Common myeloid progenitor, CD34-positive (primary cell): ENCODE measurements at places on chromosomes 5 and 9.
A peak's percentile ranks its signal among the peaks of the same experiment; 100 is the strongest.

DNA sequence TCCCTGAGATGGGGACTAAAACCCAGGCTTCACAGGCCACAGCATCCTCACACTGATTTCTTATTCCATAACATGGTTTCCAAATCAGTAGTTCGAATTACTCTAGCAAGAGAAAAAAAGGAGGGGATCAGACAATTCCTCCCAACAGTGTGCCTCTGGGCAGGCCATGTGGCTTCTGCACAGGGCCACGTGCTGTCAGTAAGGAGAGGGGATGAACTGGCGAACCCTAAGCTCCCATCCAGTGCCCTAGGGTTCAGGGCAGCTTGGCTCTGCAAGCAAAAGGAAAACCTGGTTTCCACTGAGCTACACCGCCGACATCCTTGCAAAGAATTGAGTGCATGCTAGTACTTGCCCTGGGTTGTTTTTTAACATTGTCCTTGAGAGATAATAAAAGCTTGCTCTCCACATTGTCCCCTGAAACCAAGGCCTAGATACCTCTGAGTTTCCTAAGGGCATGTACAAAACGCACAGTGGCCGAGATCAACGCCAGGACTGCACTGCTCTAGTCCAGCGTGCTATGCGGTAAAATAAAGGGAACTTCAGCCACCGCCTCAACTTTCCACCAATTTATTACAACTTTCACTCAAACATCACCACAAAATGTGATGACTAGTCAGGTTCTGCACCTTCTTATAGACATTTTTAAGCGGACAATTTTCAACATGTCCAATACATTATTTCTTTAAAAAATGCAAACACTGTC, 4.5 kb downstream of the CAMSAP1 start:
- H3K27me3 ChIP-seq = no peaks in the 10 kb centered on the region
- no peak for DNase-seq
- no peaks in the 10 kb centered on the region for H3K36me3 ChIP-seq
- peaks cover 18% of the 10 kb centered on the region for H3K4me1 ChIP-seq
- H3K27ac ChIP-seq = no peak overlapping the region
- no peak overlapping the region for H3K4me3 ChIP-seq

GRCh38 chr9:133116346-133117231, 4.5 kb downstream of the RALGDS start:
- H3K4me3 ChIP-seq = no peak overlapping the region
- DNase-seq = no peak
- peaks cover 95% of the 10 kb centered on the region for H3K4me1 ChIP-seq
- H3K36me3 ChIP-seq = no peaks in the 10 kb centered on the region

GRCh38 chr5:107464416-107464815, 206.3 kb downstream of the EFNA5 start:
- no peaks in the 10 kb centered on the region for H3K36me3 ChIP-seq
- H3K4me1 ChIP-seq = peaks cover 4% of the 10 kb centered on the region
- H3K27ac ChIP-seq = no peak overlapping the region
- DNase-seq = no peak

GRCh38 chr5:160185626-160186360, 43.5 kb upstream of the FABP6 start:
- DNase-seq = no peak
- H3K36me3 ChIP-seq = no peaks in the 10 kb centered on the region
- no peak overlapping the region for H3K27ac ChIP-seq

- no peak overlapping the region for H3K4me3 ChIP-seq
- H3K36me3 ChIP-seq = no peaks in the 10 kb centered on the region
- peak; percentile 57 for DNase-seq
- no peak overlapping the region for H3K27ac ChIP-seq
Observed at GRCh38 chr9:71285191-71285656, 163.8 kb upstream of the TRPM3 start.

DNA sequence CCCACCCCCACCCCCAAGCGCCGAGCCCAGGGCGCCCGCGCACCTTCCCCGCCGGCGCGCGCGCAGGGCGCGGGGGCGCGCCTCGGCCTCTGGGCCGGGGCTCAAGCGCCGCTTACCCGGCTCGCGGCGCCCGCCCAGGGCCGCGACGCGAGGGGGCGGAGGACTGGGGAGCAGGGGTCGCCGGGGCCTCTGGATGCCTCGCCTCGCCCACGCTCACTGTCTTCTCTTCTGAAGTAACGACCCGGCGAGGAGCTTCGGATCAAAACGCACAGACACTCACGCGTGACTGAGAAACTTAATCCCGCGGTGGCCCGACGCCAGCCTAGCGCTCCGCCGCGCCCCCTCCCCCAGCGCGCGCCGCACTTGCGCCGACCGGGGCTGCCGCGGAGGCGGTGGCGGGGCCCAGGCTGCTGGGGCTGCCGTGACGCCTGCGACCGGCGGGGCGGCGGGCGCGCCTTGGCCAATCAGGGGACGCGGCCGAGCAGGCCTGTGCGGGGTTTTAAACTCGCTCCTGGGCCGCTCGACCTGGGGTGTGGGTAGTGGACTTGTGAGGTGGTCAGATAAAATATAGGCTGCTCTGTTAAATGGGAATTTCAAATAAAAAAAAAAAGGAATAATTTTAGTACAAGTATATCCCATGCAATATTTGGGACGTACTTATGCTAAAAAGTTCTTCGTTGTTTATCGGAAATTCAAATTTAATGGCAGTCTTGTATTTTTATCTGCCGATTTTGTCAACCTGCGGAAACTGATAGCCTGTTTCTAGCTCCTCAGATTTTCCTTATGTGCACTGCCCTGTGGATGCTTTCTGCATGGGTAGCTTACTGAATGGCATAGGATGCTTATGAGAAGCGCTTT, at the start of gene MPDZ:
Gene MPDZ (minus strand): TSS at position 409 of the 858 bp plus-strand sequence. CDS start 29,377 bp downstream, outside the sequence.
- no peaks in the 10 kb centered on the region for H3K27me3 ChIP-seq
- peak within 1 kb of the TSS; percentile 34 for H3K27ac ChIP-seq
- H3K36me3 ChIP-seq = no peaks in the 10 kb centered on the region
- H3K4me1 ChIP-seq = peaks cover 8% of the 10 kb centered on the region
- H3K4me3 ChIP-seq = peak within 1 kb of the TSS; percentile 63

- no peaks in the 10 kb centered on the region for H3K27me3 ChIP-seq
- no peak for DNase-seq
- H3K4me1 ChIP-seq = peaks cover 16% of the 10 kb centered on the region
- peak overlapping the region; percentile 83 for H3K4me3 ChIP-seq
Observed at GRCh38 chr9:26945591-26945990, 1.5 kb downstream of the PLAA start.

DNA sequence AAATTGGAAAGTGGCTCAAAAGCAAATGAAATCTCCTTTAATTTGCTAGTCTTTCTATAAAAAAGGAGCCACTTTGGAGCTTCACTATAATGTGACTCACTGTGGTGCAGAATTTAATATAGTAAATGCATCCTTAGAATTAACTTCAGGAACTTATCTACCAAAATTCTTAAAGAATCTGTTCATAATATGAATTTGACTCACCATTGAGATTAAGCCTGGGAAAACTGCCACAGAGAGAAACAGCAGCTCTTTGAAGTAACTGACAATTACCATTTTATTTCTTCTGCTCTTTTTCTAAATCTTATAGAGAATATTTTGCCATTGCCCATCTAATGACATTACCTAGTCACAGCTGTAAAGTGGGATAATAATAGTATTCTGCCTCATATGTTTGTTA, 211.9 kb upstream of the CDH6 start:
- H3K36me3 ChIP-seq = no peaks in the 10 kb centered on the region
- no peaks in the 10 kb centered on the region for H3K4me1 ChIP-seq
- H3K27ac ChIP-seq = no peak overlapping the region
- no peak for DNase-seq

DNA sequence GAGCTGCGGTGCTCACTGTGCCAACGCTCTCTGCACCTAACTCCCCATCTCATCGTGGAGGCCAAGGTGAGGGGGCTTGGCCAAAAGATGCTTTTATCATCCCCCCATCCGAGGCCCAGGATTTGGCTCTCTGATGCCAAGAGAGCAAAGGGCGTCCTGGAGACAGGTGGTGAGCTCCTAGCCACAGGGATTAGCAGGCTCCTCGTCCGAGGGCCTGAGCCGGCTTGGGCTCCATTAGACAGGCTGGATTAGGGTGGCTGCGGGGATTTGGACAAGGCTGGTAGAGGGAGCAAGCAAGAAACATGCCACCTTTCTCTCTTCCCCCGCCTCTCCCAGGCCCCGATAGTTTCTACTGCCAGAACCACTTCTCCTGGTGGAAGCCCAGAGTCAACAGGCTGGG, 1.0 kb upstream of the GRM6 start:
- H3K4me1 ChIP-seq = no peaks in the 10 kb centered on the region
- H3K27me3 ChIP-seq = peaks cover 9% of the 10 kb centered on the region
- no peak overlapping the region for H3K4me3 ChIP-seq
- no peak overlapping the region for H3K27ac ChIP-seq

DNA sequence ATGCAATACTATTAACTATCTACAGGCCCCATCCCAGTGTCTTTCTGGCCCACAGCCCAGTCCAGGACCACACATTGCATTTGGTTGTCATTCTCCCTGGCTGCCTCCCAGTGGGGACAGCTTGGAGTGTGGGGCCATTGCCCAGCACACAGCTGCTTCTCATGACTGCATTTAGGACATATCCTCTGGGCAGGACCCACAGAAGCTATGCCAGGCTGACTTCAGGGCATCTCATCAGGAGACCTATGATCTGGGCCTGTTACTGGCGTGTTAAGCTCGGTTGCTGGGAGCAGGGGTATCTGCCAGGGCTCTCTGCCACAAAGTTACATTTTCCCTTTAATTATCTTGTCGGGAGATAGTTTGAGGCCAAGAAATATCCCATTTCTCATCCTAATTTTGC, 32.1 kb upstream of the CLPTM1L start:
- H3K4me3 ChIP-seq = no peak overlapping the region
- no peak for DNase-seq
- peaks cover 8% of the 10 kb centered on the region for H3K4me1 ChIP-seq
- H3K27me3 ChIP-seq = no peaks in the 10 kb centered on the region
- no peaks in the 10 kb centered on the region for H3K36me3 ChIP-seq
- no peak overlapping the region for H3K27ac ChIP-seq

DNA sequence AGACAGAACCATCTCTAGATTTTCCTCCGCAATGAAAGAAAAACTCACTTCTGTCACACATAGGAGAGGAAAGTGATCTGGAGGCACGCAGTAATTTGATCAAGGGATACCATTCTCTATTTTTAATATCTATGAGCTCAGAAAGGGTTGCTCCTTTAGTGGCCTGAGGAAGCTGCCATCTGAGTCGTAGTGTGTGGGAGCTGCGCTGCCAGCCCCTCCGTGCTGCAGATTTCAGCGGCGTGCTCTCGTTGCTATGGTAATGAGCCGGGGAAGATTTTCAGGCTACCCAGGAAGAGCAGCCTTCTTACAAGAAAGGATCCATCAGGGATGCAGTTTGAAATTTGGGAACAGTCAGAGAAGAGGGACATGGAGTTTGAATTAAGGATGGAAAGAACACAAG, 17.1 kb upstream of the GOLM1 start:
- H3K4me1 ChIP-seq = no peaks in the 10 kb centered on the region
- no peaks in the 10 kb centered on the region for H3K36me3 ChIP-seq
- no peak overlapping the region for H3K27ac ChIP-seq
- no peak overlapping the region for H3K4me3 ChIP-seq

DNA sequence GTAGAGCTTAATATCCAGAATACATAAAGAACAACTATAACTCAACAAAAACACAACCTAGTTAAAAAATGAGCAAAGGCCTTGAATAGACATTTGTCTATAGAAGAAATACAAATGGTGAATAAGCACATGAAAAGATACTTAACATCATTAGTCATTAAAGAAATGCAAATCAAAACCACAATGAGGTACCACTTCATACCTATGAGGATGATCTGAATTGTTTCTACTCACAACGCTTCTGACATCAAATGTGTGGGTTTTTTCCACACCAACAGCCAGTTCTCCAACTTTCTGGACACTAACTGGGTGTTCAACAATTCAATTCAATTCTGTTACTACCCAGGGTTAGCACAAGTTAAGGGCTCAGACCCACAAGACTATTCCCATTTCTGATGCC, 22.0 kb downstream of the SREK1IP1 start:
- peaks cover 6% of the 10 kb centered on the region for H3K36me3 ChIP-seq
- H3K27ac ChIP-seq = no peak overlapping the region
- no peak for DNase-seq
- H3K4me3 ChIP-seq = no peak overlapping the region
- no peaks in the 10 kb centered on the region for H3K4me1 ChIP-seq

GRCh38 chr5:111432883-111433536, 79.3 kb downstream of the STARD4 start:
- no peaks in the 10 kb centered on the region for H3K27me3 ChIP-seq
- no peaks in the 10 kb centered on the region for H3K36me3 ChIP-seq
- H3K4me3 ChIP-seq = no peak overlapping the region

DNA sequence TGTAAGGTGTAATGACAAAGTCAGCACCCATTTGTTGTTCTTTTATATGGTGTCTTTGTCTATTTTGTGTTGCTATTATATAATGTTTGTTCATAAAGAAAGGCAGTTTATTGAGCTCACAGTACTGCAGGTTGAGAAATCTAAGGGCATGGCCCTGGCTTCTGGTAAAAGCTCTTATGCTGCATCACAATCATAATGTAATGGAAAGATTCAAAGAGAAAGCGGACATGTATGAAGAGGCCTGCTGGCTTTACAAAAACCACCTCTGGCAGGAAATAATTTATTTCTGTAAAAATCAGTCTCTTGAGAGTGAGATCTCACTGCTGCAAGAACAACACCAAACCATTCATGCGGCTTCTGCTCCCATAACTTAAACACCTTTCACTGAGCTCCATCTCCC, 746.7 kb upstream of the FAM174A start:
- H3K27ac ChIP-seq = no peak overlapping the region
- no peak for DNase-seq
- H3K36me3 ChIP-seq = no peaks in the 10 kb centered on the region
- no peak overlapping the region for H3K4me3 ChIP-seq
- no peaks in the 10 kb centered on the region for H3K27me3 ChIP-seq

DNA sequence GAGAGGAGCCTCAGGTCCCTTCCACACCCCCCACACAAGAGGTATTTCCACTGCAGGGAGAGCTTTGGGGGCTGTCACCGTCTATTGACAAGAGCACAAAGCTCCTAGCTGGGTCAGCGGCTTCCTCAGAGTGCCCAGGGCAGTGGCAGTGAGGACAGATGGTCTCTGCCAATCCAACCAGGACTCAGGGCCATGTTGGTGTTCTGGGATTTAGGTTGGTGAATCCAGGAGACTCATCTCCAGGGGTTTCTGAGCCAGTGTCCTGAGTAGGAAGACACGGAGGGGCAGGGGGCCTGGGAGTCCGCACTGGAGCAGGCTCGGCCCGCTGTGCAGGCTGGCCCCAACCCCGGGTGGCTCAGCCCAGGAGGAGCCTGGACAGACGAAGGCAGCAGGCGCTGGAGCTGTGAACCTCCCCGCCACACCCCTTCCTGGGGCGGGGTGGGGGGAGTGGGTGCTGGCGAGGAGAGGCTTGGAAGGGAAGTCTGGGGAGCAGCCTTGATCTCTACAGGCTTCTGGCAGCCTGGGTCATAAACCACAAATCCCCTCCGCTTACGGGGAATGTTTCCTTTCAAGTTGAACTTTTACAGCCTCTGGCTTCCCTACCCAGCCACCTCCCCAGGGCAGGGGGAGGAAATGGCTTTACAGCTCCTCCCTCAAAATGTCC, 19.6 kb downstream of the CRB2 start:
- H3K27me3 ChIP-seq = peaks cover 6% of the 10 kb centered on the region
- no peaks in the 10 kb centered on the region for H3K4me1 ChIP-seq
- H3K4me3 ChIP-seq = no peak overlapping the region

GRCh38 chr5:178454303-178454702, 135.9 kb downstream of the COL23A1 start:
- no peaks in the 10 kb centered on the region for H3K4me1 ChIP-seq
- H3K36me3 ChIP-seq = no peaks in the 10 kb centered on the region
- DNase-seq = no peak
- no peak overlapping the region for H3K4me3 ChIP-seq
- peaks cover 15% of the 10 kb centered on the region for H3K27me3 ChIP-seq

- H3K4me1 ChIP-seq = no peaks in the 10 kb centered on the region
- peaks cover 2% of the 10 kb centered on the region for H3K27me3 ChIP-seq
- H3K36me3 ChIP-seq = no peaks in the 10 kb centered on the region
- no peak overlapping the region for H3K4me3 ChIP-seq
- DNase-seq = no peak
Observed at GRCh38 chr9:89684912-89685636, 80.3 kb downstream of the GADD45G start.
